Epithelial cell of proximal tubule (primary cell): ENCODE measurements at places on chromosomes 16 and 17. TPM values are rescaled to one million over a fixed set of nuclear protein-coding genes. Genes with fewer than 3 reads are reported as not detected.

MT1F gene
- 15.3 and 95.8 TPM in 2 replicates for total RNA-seq

C17orf113 gene
- total RNA-seq, result 0.07 and 0.98 TPM in 2 replicates

RAB26 gene
- total RNA-seq, result 2.3 and 11.6 TPM in 2 replicates

FOXJ1 gene
- 2.6 and 3.0 TPM in 2 replicates for total RNA-seq

CTRL gene
- 1.6 and 2.1 TPM in 2 replicates for total RNA-seq

GNGT2 gene
- total RNA-seq, result 1.4 and 1.8 TPM in 2 replicates

CSF3 gene
- total RNA-seq, result not detected in 2 replicates

EVI2A gene
- 0.29 TPM in 1 of 2 replicates, not detected in the other for total RNA-seq

MYH2 gene
- total RNA-seq, result not detected in 2 replicates

CCL7 gene
- total RNA-seq, result 0.17 TPM in 1 of 2 replicates, not detected in the other

RTN4RL1 gene
- not detected in 2 replicates for total RNA-seq

CD300E gene
- not detected in 2 replicates for total RNA-seq

SDR42E2 gene
- 0.12 TPM in 1 of 2 replicates, not detected in the other for total RNA-seq

SERPINF2 gene
- 0.07 and 0.92 TPM in 2 replicates for total RNA-seq

TMIGD1 gene
- total RNA-seq, result not detected in 2 replicates

BICDL2 gene
- total RNA-seq, result 2.5 and 4.6 TPM in 2 replicates

CLDN6 gene
- 255 and 813 TPM in 2 replicates for total RNA-seq

OR4D1 gene
- not detected in 2 replicates for total RNA-seq

KDM6B gene
- 1.9 and 2.7 TPM in 2 replicates for total RNA-seq

ZNF750 gene
- total RNA-seq, result 0.29 and 0.40 TPM in 2 replicates
